ENCODE measurements at places on chromosomes 3 and 15.

GRCh38 chr15:43285609-43286037 is 18.9 kb upstream of the TGM5 start:
- peak; percentile 36 for DNase-seq

DNA sequence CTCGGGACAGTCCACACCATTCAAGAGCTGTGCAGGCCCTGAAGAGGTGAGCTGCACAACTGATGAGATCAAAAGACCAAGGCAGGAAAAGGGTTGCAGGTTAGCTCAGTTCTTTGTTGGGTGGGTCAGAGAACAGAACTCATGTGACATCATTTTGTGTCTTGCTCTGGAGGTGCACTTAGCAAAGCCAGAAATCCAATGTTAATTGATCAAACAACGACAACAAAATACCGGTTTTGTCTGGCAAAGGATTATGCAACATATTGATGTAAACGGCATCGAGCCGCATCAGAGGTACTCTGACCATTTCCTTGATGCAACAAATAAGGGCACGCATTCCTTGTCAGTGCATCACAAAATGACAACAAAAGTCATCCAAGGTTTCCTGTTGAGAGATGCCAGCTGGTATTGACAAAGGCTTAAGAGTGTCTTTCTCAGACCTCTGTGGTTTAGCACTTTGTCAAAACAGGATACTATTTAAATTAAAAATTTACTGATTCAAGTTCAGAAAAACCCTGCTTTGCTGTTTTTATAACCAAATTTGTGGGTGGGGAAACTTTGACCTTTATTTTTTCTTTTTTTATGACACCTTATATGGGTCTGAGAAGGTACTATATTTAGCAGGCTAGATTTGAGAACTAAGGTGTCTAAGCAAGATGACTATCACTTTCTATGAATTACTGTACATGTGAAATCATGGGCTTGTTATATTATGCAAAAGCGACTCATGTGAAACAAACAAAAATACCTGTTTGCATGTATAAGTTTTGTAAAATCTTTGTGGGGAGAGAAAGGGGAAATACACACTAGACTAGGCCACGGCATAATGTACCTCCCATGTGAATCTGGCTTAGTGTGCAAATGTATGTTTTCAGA is 496.1 kb downstream of the FOXP1 start:
- no peak for DNase-seq

DNA sequence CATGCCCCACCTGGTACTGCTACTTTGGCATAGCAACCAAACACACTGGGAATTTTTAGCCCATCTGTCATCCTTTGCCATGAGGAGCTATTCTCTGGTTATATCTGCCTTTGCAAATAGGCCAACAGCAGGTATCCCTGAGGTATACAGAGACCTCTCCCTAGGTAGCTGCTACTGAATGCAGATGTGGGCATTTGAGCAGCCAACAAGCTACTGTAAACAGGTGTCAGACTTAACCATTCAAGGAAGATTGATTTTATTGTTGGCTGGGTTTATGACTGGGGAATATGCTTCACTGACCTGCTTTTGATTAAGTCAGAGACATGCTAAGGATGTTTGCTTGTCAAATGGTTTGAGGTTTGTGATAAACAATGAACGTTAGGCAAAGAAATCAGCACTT is 183.2 kb downstream of the OXSM start:
- DNase-seq = no peak

DNA sequence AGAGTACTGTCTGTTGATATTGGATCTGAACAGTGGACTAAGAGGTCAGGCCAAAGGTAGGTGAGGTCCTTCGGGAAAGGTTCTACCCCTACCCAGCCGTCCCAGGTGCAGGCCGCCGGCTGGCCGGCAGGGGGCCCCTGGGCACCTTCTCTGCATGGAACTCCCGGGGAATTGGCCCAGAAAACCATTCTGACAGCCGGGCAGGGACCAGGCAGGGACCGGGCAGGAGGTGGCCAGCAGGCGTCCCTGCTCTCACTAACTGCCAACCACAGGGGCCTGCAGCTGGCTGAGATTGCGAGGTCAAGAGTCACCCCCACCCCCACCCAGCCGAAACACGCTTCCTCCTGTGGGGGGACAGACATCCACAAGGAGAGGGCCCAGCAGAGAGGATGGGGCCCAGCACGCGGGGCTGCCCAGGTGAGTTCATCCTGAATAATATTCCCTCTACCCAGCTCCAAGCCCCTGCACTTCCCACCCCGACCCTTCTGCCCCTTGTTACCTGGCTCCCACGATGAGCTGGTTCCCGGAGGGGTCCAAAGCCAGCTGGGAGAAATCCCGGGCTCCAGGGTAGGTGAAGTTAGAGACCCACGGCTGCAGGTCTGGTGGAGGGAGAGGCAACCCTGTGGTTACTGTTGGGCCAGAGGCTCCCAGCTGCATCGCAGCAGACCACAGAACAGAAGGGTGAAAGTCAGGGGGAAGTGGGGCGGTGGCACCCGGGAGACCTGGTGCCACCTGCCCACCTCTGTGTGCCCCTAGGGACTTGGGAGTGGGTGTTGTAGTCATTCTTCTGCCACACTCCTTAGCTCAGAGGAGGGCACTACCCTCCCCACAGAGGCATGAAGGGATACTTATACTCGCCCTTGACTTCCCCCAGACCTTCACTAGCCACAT is 84.4 kb downstream of the SEMA5B start:
- DNase-seq = peak; percentile 17

- no peak for DNase-seq
These were observed 20.5 kb upstream of the ANPEP start for GRCh38 chr15:89835176-89835564.

- peak; percentile 91 for DNase-seq
These were observed 3.3 kb upstream of the SKIC8 start for GRCh38 chr15:78302579-78303312.

GRCh38 chr3:120119846-120120510 is 25.7 kb upstream of the GSK3B start:
- no peak for DNase-seq

DNA sequence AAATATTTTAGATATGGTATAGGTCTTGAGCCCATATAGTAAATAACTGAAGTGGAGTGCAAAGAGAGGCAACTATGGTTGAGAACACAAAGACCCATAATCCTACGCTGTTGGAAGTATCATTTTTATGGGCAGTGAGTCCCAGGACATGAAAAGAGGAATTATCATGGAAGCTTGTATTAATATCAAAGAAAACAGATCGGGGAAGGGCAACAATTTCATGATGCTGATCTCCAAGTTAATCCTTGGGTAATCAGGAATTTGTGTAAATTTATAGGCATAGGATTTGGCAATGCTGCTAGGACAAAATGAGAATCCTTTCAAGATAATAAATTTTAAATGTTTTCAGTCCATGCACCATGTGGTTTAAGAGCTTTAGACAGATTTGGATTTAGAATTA is 40.2 kb upstream of the PYDC2 start:
- DNase-seq = no peak

GRCh38 chr3:132284781-132285619 is 32.2 kb upstream of the ACP3 start:
- no peak for DNase-seq

DNA sequence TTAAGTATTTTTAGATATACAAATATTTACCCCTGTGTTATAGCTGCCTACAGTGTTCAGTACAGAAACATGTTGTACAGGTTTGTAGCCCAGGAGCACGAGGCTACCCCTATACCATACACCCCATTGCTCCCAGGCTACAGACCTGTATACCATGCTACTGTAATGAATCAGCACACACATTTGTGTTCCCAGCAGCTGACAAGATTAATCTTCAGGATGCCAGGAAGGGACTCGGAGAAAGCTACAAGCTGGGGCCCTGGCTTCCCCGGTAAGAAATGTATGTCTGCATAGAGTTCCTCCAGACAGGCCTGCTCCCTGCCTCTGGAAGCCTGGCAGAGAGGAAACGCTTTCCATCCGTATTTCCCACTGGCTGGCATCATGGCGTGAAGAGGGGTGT is 136.5 kb downstream of the XXYLT1 start:
- no peak for DNase-seq

GRCh38 chr3:173006006-173006405 is 135.0 kb downstream of the SPATA16 start:
- no peak for DNase-seq

GRCh38 chr3:31341130-31341529 is 191.6 kb upstream of the STT3B start:
- no peak for DNase-seq

DNA sequence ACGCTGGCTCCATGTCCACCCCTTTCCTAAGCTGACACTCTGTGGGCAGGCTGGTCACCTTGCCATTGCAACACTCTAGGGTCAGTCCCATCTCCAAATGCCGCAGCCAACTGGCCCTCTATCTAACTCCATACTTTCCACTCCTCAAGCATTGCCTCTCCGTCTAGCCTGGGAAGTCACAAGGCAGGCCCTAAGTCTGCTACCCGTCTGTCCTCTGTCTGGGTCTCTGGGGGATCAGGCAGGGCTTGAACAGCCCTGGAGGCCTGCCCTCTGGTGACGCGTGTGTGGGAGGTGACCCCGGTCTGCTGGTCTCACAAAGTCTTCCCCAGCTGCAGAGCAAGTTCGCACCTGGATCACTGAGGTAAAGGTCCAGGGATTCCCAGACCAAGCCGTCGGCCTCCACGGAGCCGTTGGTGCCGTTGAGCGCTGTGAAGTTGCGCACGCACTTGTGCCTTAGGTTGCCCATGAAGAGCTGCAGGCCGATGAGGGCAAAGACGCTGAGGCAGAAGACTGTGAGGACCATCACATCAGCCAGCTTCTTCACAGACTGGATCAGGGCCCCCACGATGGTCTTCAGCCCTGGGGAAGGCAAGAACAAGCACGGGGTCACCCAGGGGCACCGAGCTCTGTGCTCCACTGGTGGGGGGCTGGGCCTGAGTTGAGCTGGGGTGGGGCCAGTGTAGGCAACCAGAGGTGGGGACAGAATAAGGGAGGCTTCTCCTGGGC is 39.9 kb downstream of the SCN5A start:
- no peak for DNase-seq

DNA sequence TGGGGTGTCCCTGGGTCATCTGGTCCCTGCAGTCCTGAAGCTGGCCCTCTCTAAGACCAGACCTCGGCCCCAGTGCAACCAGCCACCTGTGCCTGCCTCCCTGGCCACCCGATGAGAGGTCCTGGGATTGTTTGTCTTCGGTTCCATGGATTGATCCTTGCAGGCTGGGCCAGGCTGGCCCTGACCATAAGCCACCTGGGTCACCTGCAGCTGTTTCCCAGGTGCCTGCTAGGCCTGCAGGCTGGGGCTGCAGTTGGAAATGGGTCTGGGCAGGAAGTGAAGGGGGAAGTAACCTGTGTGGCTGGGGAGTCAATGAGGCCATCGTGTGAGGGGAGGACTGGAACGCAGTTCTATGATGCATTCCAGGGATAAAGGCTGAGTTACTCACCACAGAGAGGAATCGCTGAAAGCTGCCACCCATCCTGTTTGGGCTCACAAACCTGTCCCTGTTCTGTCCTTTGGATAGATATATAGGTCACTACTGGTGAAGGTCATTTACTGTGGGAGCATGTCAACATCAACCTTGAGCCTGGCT is 30.9 kb upstream of the VPS8 start:
- no peak for DNase-seq

DNA sequence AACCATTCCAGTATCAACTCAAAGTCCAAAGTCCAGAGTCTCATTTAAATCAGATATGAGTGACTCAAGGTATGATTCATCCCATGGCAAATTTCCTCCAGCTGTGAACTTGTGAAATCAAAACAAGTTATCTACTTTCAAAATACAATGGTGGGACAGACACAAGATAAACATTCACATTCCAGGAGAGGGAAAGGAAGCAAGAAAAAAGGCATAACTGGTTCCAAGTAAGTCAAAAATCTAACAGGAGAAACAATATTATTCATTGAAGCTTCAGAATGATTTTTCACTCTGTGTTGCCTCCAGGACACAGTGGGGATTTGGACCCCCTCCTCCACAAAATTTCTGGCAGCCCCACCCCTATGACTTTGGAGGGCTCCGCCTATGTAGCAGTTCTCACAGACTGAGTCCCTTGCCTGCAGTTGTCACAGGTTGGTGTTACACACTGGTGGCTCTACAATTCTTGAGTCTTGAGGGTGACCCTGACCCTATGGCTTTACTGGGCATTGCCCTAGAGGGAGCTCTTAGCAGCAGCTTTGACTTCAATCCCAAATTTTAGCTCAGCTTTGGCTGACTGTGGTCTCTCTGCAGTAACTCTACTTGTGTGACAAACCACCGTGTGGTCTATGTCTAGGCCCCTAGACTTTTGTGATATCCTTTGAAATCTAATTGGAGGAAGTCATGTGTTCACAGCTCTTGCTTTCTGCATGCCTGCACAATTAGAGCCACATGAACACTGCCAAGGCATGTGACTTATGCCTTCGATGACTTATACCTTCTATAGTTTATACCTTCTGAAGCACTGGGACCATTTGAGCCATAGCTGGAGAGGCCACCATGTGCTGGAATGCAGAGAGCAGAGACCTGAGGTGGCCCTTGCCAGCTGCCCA is 644.2 kb downstream of the GRM7 start:
- DNase-seq = peak; percentile 2

- DNase-seq = no peak
These were observed 141.5 kb downstream of the SSR3 start for GRCh38 chr3:156413293-156413892.

DNA sequence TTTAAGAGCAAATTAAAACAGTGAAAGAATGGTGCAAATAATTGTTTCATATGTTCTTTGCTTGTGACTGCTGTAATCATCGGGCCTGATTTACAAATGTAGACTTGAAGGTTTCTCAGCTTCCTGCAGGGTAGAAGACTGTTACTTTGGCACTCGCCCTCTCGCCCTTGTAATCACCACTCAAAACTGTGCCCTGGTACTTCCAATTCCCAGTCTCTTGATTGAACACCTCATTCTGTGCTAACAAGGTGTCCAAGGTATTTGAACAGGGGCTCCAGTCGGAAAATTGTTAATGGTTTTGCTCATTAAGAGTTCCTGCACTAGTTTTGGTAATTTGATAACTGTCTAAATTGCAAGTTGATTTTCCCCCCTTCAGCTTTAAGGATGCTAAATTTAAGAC is 209.5 kb downstream of the ZIC1 start:
- DNase-seq = no peak

GRCh38 chr3:25513642-25514266 is 85.7 kb downstream of the RARB start:
- DNase-seq = no peak

- no peak for DNase-seq
These were observed 6.7 kb upstream of the H1-8 start for GRCh38 chr3:129536374-129536667.

DNA sequence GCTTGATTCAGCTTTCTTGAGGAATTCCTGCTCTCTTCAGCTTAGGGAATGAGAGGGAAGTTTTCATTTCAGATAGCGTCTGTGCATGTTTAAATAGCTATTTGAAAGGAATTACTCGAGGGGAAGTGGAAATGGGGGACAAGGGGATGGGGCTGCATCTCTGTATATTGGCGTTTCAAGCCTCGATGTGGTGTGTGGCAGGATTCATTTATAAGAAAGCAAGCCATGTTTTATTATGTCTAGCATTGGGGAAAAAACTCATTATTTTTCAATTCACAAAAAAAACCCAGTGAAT is 1.0 kb downstream of the ATP2C1 start:
- no peak for DNase-seq

DNA sequence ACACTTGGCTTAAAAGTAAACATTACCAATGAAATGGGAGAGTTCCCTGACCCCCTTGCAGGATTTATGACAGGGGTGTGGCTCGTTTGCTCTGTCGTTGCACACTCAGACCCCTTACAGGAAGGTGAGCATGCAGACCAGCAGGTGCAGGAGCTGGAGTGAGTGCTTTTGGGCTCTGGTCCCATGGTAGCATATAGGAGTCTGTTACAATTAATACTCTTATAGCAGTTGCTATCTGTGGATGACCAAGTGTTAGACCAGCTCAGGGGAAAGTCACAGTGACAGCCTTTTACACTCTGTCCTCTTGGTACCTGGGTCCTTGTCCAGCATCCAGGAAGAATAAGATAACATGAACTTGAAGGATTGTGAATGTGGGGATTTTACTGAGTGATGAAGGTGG is 1177.5 kb downstream of the NSUN3 start:
- no peak for DNase-seq

Measured in HS-27A (cell line).